ENCODE measurements at places on chromosomes 16 and 17.

GRCh38 chr16:74725651-74726455 lies 25.2 kb upstream of the MLKL start:
- no peak for DNase-seq

DNA sequence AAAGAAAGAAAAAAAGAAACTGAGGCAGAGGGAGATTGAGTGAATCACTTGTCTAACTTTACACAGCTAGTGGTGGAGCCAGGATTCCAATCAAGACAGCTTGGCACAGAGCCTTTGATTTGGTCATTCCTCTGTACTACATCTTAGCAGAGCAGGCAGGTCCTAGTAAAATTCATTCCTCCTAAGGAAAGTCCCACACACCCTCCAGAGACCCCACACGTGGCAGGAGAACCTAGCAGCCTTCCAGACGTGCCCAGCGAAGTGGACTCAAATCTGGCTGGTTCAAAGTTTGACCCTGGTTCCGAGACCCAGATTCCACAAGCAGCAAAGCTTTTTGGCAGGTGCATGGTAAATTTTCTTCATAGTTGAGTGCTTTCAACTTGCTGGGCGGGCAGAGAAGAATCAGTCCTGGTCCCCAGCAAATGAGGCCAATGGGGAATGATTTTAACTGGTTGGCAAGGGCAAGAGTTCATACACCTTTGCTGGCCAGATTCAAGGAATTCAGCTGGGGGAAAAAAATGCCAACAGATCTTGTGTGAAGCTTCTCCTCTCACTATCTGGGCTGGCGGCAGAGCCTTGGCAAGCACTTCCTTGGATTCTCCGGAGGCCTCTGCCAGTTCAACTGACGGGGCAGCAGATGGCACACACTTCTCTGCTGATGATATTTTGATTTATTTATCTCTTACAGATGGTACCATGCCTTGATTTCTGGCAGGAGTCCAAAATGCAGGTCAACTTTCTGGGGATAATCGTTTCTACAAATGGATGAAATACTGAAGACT lies 82.4 kb downstream of the GSG1L start:
- no peak for DNase-seq

DNA sequence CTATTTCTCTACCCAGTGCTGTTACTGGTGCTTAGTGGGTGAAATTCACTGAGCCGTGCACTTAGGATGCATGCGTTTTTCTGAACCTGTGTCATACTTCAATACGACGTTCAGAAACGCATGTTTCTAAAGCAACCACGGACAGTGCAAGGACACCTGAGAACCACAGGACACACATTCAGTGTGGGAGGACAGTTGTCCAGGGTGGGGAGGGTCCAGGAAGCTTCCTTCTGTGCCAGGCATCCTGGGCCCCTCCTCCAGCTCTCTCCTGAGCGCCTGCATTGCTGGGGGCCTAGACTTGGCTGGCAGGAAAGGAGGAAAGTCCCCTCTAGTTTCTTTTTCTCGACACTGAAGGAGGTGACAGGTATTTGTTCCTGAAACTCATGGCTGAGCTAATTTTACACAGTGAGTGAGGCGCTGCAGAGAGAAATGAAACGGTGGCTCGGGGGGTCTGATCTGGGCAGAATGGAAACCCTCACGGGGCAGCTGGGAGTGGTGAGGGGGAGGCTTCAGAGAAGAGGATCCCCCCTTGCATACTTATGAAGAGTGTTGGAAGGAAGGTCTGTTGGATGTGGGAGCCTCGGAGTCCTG lies 89.9 kb downstream of the IRF8 start:
- DNase-seq: no peak

DNA sequence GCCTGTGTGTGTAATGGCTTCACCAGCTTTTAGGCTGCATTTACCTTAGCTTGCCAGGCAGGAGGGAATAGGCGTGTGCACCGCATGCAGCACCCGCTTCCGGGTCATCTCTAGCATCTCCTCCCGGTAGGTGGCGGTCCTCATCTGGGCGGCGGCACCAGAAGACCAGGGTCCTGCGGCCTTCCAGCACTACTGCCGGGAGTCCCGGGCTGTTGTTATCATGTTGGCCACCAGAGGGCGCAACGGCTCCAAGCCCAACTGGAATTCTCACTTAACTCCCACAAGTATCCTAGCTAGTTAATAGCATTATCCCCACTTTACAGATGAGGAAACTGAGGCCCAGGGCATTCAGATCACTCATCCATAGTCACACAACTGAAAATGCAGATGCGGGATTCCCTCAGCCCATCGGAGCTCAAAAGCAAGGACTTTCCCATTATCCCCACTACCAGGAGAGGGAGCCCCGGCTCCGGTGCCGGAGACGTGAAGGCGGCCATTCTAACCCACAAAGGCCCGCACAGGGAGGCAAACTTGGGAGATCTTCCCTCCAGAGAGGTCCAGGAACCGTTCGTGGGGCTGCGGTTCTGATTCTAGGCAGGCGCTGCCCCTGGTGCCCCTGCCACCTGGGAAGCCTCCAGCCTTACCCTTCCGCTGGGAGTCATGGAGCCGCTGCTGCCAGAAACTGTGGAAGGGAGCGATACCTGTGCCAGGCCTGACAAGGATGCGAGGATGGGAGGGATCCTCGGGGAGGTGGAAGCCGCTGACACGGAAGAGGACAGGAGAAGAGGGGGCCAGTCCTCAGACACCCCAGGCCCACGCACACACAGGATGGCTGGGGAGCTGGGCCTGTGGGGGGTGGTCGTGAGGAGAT lies 23.9 kb downstream of the LGALS9 start:
- DNase-seq: peak; percentile 48

DNA sequence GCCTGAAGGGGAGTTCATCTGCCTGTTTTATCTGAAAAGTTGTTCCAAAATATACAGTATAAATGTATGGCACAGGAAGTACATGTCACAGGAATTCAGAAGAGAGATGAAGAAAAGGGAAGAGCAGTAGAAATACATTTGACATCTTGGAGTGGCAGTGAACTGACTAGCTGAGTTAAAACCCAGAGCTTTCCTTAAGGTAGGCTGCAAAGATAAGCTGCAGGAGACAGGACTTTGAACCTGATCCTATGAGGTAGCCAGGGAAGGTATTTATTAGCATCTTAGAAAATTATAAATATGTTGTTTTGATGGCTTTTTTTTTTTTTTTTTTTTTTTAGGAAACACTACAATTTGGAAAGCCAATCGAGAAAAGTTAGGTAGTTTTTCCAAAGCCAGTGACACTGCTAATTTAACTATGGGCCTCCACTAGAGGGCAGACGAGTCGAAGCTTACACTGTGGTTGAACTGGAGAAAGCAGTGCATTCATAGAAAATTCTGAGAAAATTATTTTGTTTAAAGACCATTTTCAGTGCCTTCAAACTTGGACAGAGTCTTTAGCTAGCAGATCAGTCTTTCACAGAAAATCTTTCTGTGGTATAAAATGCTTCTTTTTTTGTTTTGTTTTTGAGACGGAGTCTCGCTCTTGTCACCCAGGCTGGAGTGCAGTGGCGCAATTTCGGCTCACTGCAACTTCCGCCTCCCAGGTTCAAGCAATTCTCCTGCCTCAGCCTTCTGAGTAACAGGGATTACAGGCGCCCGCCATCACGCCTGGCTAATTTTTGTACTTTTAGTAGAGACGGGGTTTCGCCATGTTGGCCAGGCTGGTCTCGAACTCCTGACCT lies 122.3 kb downstream of the SSH2 start:
- DNase-seq: peak; percentile 70

DNA sequence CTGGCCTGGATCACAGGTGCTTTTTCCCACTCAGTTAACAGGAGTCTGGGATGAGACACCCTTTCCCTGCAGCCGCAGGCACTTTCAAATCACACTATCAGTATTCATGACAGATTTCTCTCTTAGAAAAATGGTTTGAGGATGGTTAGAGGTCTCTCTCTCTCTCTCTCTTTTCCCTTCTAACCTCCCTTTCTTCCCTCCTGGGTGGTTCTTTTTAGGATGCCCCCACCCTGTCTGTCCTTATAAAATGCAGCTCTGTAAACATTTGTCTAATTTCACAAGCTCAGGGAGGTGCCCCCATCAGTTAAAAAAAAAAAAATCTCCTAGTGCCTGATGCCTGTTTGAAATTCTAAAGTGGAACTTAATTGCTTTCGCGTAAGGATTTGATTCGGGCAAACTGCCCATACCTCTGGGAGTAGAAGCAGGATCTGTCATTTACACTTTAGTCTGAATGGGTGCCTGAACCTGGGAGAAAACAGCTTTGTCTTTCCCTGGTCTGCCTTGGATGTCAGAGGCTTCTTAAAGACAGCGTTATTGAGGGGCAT lies 158.8 kb downstream of the CCDC182 start:
- DNase-seq: no peak

DNA sequence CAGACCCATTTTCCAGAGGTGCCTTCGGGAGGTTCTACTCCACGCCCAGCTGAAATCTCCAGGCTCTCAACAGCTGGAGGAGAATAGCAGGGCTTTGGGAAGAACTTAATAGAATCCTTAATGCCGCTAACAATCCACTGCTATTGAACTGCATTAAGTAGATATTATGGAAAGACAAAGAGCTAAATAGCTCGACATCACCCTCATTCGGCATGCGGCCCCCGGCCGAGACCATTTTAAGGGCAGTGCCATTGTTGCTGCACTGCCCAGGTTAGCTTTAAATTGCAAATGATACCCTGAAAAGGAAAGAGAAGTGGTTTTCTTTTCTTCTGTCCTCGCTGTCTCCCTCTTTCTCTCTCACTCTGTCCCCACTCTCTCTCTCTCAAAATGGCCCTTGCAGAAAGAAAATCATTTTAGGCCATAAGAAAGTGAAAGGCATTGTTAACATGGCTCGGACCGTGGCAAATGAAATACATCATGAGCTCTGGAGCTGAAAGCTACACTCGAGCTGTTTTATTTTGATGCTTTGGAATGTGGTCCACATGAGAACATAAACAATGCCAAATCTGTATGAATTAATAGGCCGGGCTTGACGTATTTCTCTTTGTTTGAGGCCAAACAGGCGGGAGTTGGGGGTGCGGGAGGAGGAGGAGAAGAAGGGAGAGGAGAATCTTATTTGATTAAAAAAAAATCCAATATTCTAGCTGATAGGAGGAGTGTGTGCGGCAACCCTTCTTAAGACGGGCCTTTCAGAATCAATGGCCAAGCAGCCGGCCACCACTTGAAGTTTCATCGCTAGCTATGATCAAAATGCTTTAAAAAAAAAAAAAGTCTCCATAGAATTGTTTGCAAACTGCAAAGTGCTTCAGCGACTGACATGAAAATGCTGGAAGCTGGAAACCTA lies 298.8 kb upstream of the IRX3 start:
- no peak for DNase-seq

DNA sequence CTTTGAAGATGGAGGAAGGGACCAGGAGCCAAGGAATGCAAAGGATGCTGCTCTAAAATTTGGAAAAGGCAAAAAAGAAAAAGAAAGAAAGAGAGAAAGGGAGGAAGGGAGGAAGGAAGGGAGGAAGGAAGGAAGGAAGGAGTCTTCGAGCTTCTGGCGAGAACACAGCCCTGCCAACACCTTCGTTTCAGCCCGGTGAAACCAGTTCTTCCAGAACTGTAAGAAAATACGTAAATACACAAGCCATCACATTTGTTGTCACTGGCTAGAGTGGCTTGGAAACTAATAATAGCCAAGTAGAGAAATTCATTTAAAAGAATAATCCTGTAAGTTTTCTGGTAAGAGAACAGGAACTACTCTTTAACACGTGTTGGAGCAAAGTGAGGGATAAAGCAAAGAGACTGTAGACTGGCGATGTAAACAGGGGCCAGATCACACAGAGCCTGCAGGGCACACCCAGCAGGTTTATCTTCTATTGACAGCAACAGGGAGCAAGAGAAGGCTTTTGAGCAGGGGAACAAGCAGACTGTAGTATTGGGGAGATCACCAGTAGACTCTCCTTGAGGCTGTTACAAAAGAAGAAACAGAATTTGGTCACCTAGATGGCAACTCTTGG lies 188.7 kb upstream of the MPHOSPH6 start:
- no peak for DNase-seq

GRCh38 chr17:57856792-57857620 lies 7.2 kb upstream of the MRPS23 start:
- no peak for DNase-seq

GRCh38 chr16:20838240-20838639 lies 31.9 kb downstream of the REXO5 start:
- no peak for DNase-seq

- DNase-seq: no peak
Observed at GRCh38 chr16:85697431-85697830, 8.7 kb upstream of the GINS2 start.

- no peak for DNase-seq
Observed at GRCh38 chr17:73740370-73740769, 96.1 kb upstream of the SDK2 start.

DNA sequence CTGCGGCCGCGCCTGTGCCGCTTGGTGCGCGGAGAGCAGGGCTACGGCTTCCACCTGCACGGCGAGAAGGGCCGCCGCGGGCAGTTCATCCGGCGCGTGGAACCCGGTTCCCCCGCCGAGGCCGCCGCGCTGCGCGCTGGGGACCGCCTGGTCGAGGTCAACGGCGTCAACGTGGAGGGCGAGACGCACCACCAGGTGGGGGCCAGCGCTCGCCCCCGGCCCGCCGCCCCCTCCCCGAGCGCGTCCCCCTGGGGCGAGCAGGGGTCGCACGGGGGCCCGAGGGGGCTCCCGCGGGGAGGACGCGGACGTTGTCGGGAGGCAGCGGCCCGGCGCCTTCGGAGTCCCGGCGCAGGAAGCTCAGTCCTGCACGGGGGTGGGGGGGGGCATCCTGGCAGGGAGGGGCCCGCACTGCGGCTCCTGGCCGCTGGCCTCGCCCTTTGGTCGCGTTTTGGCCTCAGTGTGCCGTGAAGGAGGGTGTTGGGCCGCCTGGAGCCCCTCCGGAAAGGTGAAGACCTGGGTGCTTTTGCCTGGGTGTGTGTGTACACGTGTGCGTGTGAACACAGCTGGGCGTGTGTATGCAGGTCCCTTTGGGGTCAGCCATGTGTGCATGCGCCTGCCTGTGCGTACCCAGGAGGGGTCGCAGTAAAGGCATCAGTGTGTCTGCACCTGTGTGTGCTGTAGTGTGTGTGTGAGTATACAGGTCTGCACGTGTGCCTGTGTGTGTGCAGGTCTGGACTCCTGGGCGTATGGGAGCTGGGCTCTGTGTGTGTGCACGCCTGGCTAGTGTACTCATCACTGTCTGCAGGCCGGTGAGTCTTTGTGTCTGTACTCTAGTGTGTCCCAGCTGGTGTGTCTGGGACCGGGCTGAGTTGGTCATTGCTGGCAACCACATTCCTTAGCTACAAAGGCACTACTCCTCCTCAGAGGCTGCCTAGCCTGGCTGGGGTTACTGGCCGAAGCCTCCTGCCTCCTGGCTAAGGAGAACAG lies 615 bp downstream of the NHERF2 start:
- DNase-seq: no peak

- peak; percentile 83 for DNase-seq
Observed at GRCh38 chr17:42814633-42815399, 9.3 kb downstream of the BECN1 start.

GRCh38 chr16:87679593-87680271 lies 77.4 kb downstream of the JPH3 start:
- no peak for DNase-seq
